ENCODE measurements at places on chromosomes 12 and 14.

GRCh38 chr12:41073633-41074472 is 114.3 kb upstream of the PDZRN4 start:
- DNase-seq = no peak

- peak; percentile 83 for DNase-seq
Measured at GRCh38 chr12:124745891-124746570, 117.6 kb downstream of the SCARB1 start.

GRCh38 chr14:59349258-59349701 is 115.9 kb downstream of the GPR135 start:
- no peak for DNase-seq

- DNase-seq = no peak
Measured at GRCh38 chr12:1857086-1857485, 36.7 kb downstream of the LRTM2 start.

GRCh38 chr12:118999107-118999506 is 17.8 kb downstream of the SRRM4 start:
- no peak for DNase-seq

- DNase-seq = no peak
Measured at GRCh38 chr14:105165761-105166485, 2.7 kb downstream of the JAG2 start.

GRCh38 chr12:80708259-80708974 is 983 bp downstream of the MYF6 start:
- no peak for DNase-seq

DNA sequence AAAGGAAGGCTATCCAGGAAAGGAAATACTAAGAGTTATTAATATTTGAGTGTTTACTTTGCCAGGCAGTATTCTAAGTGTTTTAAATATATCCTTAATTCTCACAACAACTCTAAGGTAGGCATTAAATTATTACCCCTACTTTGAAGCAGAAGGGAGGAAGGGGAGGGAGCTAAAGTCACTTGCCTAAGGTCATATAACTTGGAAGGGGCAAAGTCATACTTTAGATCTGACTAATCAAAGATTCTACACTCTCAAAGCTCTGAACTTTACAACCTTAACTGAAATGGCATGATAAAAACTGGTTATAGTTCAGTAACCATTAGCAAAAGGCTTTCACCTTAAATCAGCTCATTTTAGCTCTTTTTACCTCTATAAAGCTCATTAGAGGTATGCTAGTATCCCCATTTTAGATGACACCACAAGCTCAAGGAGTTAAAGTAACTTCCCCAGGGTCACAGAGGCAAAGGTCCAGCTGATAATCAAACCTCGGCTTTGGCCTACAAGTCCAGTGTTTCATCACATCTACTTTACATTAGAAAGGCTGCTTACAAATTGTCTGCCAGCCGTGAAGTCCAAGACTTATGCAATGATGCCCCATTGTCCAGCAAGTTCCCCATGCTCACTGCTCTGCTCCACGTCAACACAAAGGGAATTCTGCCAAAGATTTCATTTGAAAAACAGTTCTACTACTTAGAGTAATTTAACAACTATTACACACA is 223.9 kb downstream of the MED13L start:
- DNase-seq = peak; percentile 13

DNA sequence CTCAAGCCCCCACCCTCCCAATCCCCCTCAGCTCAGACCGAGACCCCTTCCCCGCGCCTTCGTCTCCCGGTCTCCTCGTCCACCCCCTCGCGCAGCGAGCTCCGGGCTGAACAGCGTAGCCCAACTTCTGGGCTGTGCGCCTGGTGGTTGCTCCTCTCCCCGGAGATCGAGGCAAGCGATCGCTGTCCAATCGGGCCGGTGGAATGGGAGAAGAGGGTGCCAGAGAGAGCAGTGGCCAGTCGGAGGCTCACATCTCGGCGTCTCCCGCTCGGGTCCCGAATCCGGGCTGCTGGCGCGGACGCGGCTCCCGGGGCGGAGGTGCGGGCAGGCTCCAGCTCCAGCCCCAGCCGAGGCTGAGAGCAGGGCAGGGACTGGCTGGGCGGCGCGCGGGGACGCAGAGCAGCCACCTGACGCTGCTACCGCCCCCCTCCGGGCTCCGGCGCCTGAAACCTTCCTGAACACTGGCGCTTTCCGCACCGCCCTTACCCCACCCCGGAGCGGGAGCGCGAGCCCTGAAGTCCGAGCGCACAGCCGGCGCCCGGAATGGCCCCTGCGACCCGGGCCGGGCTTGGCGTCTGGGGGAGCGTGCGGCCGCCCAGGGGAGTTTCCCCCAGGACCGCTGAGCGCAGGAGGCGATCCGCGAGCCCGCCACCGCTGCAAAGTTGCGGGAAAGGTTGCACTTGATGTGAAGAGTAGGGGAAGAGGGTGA is 508 bp upstream of the KCNH5 start:
- DNase-seq = no peak

- no peak for DNase-seq
Measured at GRCh38 chr12:68403296-68403695, 71.1 kb upstream of the MDM1 start.
